ENCODE measurements at places on chromosomes 2 and 18.

DNA sequence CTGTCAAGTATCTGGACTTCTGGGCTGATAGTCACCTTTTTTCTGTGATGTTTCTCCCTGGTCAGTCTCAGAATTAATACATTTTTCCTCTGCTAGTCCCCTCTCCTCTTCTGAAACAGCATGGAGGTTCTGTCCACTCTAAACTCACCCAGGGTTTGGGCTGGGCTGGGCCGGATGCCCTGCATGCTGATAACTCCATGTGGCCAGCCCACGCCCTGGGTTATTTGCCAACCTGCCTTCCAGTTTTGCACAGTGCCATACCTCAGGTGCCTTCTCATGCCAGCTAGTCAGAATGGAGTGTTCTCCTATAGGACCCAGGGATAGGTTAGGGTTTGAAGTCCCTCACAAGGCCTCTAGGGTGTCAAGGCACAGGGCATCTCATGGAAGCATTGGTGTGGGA is 32.2 kb downstream of the MEX3C start:
- no peak for DNase-seq

GRCh38 chr2:99726691-99727090 is 236.9 kb upstream of the REV1 start:
- DNase-seq = no peak

DNA sequence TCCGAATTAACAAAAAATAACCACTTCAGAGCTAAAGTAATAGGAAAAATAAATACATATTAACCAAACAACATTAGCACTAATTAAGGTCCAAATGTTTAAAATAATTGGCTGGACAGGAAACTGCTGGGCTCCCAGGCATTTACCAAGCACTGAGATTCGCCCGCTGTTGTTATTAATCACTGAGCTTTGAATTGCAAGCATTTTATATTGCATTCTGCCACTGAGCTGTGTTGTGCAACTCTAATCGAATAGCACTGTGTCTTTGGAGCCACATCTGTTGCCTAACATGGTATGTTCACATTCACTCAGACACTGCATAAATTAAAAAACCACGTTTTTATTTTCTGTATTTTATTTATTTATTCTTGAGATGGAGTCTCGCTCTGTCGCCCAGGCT is 88.9 kb downstream of the SOWAHC start:
- no peak for DNase-seq

DNA sequence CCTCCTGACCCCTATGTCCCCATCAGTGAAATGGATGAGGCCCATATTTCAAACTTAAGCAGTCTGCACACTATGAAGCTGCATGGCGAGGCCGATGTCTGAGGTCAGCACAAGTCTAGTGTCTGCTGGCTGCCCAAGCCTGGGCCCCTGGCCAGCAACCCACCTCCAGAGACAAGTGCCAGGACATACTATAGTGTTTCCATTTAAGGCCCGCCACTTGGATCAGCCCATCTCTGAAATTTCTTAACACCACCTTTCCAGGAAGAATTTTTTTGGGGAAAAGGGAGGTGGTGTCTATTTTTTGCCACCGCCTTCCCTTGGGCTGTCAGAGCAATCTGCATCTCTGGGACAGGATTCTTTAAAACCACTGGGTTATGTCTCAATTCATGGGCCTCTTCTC is 1.8 kb downstream of the ACVR1 start:
- no peak for DNase-seq

DNA sequence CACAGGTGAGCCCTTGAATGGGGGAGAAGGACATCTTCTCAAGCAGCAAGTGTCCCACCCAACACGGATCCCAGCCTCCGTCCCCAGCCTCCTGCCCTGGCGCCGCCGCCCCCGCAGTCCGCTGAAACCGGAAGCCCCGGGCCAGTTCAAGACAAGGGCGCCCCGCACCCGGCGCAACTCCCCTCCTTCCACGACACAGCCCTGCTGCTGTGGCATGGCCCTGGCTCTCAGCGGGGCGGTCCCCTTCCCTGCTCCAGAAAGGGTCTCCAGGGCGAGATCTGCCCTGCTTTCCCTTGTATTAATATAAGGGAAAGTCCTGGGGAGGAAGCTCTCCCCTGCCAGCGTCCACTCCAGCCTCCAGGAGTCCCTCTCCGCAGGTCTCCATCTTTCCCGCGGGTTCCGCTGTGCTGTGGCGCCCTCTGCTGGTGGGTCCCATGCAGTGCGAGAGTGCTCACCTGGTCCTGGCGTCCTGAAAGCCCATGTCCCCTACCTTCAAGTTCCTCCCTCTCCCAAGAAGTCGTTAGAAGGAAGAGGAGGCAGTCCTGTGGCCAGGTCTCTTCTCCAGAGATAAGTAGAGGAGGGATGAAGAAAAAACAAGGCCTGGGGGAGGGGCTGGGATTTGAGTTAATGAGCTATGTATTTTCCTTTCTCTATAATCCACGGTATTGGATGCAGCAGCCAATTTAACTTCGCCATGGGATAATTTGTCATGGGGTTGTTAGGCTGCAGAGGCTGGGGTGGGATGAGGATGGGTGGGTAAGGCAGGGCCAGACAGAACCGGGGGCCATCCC is 176.0 kb downstream of the SMAD2 start:
- peak; percentile 8 for DNase-seq

DNA sequence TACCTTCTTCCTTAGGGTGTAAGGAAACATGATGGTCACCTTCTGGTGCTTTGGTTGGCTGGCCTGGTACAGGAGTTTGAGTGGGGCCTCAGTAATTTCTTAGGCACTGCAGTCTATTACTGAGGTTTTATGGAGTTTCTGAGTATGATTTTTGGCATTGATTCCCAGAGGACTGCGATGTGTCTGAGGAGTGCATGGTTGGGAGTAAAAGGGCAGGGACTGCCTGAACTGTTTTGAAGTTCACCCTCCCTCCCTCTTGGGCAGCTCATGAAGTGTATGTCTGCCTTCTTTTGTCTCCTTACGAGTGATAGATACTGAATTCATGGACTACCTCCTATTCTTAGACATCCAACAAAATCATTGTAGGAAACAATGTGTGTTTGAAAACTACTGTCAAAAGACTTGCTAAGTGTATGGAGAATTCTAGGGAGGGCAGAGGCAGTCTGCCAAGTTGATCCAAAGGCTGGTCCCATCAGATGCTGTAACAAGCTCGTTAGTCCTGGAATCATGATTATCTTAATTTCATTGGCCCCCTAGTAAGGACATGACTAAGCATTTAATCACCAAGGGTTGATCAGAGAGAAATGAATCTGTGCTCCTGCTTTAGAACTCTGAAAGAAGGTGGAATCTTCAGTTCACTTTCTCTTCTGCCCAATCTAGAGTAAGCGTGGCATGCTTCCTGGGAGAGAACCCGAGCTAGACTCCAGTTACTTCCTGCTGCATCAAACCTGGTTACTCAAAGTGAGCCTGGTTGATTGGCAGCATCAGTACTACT is 26.5 kb downstream of the LYPD6B start:
- DNase-seq = no peak

DNA sequence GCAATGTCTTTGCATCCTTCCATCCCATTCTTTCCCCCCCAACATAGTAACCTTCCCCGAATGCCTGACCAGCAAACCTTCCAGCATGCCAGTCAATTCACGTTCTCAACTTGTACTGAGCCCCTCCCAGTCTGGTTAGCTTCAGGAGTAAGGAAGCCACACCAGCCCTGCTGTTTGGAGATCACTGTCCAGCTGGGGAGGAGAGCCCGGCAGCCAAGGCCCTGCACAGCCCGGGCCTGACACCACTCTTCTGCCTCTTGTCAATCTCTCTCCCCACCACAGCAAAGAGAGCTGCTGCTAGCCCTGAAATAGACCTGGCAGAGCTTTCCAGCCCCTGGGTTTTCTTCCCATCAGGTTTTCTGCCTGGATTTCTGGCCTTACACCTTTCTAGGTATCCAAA is 185.8 kb upstream of the ID2 start:
- no peak for DNase-seq

DNA sequence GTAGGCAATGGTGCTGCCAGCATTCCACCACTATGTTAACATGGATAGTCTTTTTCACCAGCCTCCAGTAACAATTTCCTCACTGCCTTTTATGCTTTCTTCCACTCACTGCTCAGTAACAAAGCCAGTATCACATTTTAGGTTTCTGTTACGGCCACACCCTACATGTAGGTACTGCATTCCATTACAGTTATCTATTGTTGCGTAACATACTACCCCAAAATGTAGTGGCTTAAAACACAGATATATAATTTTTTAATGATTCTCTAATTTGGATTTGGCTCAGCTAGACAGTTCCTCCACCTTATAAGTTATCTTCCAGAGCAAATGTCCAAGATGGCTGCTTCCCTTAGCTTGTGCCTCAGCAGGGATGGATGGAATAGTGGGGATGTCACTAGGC is 498.7 kb upstream of the ACVR2A start:
- DNase-seq = no peak

- no peak for DNase-seq
Observed at GRCh38 chr2:127082974-127083373, 24.0 kb downstream of the BIN1 start.

DNA sequence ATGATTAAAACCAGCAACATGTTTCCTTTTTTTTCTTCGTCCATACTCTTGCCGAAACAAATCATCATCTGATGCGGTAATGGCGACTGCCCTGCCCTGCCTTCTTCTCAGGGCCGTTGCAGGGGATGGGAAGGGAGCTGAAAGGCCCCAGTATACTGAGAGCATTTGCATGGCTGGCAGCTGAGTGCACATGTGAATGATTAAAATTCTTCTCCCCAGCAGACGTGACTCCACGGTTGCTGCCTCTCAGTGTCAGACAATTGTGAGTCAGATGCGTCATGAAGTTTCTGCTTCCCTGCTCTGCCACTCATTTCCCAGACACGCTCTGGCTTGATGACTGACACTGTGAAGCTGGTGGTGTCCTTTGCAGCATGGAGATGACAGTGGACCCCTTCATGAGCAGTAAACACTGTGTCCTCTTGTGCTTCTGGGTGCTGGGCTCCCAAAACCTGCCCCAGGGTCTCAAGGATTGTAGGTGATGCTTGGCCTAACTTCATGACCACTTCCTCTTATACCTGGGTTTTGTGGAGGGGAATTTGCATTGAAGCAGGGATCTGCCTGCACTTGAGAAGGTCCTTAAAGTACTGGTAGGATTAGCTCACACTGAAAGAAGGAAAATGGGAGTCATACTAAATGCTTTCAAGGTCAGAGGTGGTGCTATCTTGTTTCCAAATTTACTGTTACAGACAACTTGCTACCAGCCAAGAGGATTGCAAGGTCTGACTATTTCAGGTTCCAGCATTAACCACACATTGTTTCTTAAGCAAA is 222.5 kb upstream of the COPS8 start:
- DNase-seq = no peak

DNA sequence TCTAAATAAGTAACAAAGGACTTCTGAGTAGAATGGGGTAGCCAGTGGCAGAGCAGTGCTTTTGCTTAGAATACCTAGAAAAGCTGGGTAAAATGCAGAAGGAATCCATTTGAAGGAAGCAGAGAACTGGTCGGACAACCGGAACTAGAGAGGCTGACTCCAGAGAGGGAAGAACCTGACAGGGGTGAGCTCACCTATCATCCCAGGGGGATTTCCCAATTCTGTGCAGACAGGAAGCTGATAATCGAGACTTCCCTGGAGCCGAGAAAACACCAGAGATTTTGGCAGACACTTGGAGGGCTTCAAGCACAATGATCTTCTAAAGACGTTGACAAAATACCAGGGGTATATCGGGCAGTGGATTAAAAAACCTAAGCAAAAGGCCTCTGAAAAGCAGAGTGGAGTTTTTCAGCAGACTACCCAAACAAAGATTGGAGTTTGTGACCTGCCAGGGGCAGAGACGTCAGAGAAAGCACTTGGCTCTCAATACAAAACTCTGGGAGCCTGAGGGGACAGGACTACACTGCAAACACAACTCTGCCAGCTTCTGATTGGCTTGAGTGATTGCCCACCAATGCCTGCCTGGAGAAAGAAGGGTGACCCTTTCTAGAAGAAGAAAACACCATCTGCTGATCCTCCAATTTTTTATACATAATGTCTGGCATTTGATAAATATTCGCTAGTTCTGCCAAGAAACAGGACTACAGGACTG is 67.5 kb upstream of the TTN start:
- no peak for DNase-seq

DNA sequence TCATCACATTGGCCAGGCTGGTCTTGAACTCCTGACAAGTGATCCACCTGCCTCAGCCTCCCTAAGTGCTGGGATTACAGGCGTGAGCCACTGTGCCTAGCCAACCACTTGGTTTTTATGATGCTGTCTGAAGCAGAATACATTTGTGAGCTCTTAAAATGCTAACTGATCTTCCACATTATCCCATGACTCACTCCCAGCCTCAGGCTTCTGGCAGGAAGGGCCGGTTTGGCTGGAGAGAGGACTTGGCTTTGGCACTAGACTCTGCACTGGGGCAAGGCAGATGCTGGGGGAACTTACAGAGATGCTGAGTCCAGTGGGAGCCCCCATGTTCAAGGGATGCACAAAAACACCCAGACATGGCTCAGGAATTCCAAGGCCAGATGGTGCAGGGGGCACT is 40.5 kb upstream of the SH3BP4 start:
- DNase-seq = no peak

GRCh38 chr18:79544386-79544963 is 135.1 kb upstream of the CTDP1 start:
- no peak for DNase-seq
